Anterior cingulate cortex (tissue), 58 donors: ENCODE measurements at places on chromosomes 6 and 20.

DNA sequence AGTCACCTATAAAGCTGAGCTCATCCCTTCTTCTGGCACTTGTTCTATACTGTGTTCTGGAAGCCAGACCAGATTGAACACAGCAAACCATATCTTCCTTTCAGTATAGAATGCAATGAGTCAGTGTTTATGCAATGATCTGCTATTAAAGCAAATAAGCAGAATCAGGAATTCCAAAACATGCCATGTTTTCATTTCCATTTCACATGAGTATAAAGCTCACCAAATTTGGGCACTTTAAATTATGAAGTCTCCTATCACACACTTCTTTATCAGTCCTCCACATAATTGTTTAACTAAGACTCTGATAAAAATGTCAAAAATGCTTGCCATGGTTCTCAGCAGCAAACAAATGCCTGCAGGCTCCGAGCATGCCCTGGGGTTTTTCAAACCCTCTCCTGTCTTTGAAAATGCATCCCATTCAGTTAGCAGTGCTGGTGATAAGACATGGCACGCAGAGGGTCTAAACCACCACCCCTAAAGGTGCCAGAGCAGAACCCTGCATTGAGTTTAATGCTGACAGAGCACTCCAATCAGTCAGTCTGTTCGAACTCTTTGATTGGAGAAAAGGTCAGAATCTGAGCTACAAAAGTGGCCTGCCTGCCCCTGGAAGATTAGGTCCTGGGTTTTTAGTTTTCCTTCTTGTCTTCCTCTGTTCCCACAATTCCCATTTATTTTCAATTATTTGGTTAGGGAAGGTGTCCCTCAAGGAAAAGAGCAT, 234.1 kb downstream of the GMPR start:
- no peak for DNase-seq

GRCh38 chr6:79718509-79719247, 87.5 kb downstream of the SH3BGRL2 start:
- no peak for DNase-seq

GRCh38 chr20:46483879-46484278, 29.5 kb downstream of the ZNF334 start:
- no peak for DNase-seq

GRCh38 chr6:56961151-56961550, 6.2 kb downstream of the BEND6 start:
- DNase-seq, result no peak

- DNase-seq, result no peak
These were observed 73.7 kb downstream of the LYRM2 start for GRCh38 chr6:89564752-89565427.

DNA sequence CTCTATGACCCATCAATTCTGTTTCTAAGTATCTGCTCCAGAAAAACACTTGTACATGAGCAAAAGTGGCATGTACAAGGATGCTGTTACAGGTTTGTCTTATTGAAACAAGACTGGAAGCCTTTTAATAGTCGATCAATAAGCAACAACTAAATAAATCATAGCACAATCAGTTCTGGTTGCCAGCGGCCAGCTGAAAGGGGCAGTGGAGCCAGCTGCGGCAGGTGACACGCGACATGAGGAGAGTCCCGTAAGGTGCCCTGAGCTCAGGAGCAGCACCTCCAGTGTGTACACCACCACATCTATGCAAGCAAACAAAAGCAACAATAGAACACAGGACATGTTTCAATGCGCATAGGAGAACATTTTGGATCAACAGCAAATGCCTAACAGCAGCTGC, 20.7 kb upstream of the NNAT start:
- no peak for DNase-seq

DNA sequence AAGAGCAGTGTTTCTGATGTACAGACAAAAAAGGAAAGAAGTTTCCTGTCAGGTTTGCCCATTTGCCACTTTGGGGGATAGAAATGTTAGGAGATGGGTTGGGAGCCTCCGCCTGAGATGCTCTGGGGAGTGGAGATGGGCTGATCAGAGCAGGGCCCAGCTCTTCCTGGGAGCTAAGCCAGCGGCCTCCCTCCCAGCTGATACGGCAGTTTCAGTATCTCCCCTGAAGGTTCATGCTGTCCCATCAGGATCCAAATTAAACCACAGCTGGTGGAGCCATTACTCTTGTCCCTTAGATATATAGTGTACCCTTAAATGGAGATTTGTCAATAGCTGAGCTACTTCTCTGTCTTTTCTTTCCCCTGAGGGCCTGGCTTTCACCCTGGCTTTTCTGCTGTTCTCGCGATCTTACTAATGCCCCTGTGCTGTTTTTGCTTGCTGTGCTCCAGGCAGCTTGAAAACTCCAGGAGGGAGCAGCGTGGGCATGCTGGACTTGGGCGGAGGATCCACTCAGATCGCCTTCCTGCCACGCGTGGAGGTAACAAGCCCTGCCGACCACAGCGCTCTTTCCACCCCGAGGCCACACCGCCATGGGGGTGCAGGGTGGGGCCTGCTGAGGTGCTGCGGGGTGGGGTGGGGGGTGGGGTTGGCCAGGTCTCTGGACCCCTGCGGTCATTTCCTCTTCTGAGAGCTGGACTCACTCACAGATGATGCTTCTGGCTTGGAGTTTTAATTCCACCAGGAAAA, 20.9 kb downstream of the ENTPD6 start:
- no peak for DNase-seq

GRCh38 chr6:165245287-165245686, 64.1 kb downstream of the C6orf118 start:
- DNase-seq, result no peak

GRCh38 chr6:41443616-41444525, 102.3 kb upstream of the FOXP4 start:
- DNase-seq, result no peak

DNA sequence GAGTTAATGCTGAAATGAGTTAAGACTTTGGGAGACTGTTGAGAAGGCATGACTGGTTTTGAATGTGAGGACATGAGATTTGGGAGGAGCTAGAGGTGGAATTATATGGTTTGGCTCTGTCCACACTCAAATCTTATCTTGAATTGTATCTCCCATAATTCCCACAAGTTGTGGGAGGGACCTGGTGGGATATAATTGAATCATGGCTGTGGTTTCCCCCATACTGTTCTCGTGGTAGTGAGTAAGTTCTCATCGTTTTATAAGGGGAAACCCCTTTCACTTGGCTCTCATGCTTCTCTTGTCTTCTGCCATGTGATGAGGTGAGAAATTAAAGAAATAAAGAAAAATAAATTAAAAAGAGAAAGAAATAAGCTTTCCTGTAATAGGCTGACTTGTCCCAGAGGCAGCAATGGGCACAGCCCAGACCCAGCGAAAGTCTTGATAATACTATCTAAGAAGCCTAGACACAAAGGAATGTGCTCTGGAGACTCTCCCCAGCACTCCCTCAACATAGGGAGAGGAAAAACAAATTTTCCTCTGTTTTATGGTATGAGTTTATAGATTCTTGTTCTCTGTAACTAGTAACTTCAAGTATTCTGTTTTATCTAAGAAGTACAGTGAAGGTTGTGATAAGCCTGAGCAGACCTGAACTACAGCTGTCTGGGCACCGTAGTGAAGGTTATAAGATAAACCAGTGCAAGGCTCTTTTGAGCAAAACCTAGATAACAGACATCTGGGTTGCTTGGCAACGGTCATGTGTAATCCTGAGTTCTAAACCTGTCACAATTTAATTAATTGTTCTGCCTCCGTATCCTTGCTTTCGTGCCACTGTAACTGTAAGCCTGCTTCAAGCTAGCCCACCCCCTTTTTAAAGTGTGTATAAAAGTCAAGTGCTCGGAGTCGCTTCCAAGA, 88.9 kb upstream of the ECI2 start:
- DNase-seq, result no peak

DNA sequence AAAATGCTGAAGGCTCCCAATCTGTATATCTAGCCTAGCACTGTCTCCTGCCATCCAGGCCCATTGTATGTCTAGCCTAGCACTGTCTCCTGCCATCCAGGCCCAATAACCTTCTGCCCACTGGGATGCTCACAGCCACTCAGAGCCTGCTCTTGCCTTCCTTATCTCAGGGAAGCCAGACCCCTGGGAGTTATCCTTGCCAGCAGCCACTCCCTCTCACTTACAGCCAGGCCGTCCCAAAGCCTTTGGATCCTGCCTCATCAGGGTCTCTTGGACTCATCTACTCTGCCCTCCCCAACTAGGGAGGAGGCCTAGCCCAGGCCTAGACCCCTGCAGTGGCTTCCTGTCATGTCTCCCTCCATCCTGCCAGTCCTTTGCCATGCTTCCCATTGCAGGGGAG, 37.3 kb downstream of the KIF3B start:
- DNase-seq, result no peak

GRCh38 chr6:1435806-1436205, 46.4 kb downstream of the FOXF2 start:
- DNase-seq, result no peak

DNA sequence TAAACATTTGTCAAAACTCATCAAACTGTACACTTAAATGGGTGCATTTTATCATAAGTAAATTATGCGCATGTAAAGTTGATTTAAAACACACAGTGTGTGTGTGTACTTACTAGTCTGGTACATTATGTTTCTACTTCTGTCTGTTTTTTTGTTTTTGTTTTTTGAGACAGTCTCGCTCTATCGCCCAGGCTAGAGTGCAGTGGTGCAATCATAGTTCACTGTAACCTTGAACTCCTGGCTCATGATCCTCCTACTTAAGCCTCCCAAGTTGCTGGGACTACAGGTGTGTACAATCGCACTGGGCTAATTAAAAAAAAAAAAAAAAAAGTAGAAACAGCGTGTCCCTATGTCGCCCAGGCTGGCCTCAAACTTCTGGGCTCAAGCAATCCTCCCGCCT, 23.0 kb upstream of the FKBP5 start:
- no peak for DNase-seq

- DNase-seq, result no peak
These were observed 2.9 kb upstream of the GZF1 start for GRCh38 chr20:23358923-23359593.

- DNase-seq, result no peak
These were observed 8.3 kb upstream of the TTPAL start for GRCh38 chr20:44467289-44467883.

DNA sequence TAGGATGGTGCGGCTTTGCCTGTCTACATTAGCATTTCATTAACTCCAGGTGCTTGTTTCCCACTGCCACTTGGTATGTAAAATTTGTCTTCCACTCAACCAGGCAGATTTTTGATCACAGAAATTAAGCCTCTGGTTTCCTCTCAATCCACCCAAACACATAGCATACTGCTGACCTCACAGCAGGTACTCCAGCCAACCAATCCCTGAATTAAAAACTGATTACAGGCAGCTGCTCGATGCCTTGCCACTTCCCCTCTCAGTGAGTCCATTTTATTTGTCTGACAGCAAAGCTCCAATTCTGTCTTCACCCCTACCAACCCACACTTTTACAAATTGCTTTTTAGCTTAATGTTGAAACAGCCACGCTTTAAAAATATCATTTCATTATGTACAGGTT, 95.2 kb downstream of the PLCB1 start:
- no peak for DNase-seq

GRCh38 chr6:79813854-79814709, 133.3 kb downstream of the ELOVL4 start:
- peak; percentile 37 for DNase-seq

- no peak for DNase-seq
These were observed 6.3 kb upstream of the TGM3 start for GRCh38 chr20:2289475-2289874.

DNA sequence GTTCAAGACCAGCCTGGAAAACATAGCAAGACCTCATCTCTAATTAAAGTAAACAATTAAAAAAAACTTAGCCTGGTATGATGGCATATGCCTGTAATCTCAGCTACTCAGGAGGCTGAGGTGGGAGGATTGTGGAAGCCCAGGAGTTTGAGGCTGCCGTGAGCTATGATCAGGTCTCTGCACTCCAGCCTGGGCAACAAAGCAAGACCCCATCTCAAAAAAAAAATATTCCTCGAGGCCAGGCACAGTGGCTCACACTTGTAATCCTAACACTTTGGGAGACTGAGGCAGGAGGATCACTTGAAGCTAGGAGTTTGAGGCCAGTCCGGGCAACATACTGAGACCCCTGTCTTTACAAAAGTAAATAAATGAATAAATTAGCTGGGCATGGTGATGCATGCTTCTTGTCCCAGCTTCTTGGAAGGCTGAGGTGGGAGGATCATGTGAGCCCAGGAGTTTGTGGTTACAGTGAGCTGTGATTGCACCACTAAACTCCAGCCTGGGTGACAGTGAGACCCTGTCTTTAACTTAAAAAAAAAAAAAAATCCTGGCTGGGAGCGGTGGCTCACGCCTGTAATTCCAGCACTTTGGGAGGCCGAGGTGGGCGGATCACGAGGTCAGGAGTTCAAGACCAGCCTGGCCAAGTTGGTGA, 9.3 kb upstream of the C2 start:
- no peak for DNase-seq

DNA sequence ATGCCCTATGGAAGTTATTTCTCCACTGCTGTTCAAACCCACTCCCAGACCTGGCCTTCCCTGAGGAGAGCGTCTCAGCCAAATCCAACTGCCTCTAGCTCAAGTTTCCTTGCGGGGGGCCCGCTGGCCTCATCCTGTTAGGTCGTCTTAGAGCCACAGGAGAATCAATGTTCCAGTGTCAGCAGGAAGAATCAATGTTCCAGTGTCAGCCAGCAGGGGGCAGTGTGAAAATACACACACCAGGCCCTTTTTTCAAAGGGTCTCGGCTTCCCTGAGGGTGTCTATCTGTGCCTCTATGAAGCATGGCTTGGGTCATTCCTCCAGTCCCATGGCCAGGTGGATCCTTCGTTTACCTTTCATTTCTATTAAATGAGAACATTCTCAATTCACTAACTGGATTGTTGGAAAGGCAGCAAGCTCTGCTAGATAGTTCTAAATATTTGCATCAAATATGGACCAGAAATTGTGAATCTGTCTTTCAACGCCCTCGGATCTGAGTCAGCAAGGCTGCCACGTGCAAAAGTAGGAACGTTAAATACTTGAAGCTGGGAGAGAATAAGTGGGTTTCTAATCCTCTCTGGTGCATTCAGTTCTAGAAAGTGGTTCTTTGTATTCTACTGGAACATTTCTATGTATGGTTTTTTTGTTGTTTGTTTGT, 19.2 kb downstream of the PRND start:
- DNase-seq, result no peak

GRCh38 chr20:237489-237888, 10.4 kb downstream of the DEFB129 start:
- DNase-seq, result no peak

GRCh38 chr6:142683714-142684141, 261.2 kb downstream of the HIVEP2 start:
- DNase-seq, result no peak

DNA sequence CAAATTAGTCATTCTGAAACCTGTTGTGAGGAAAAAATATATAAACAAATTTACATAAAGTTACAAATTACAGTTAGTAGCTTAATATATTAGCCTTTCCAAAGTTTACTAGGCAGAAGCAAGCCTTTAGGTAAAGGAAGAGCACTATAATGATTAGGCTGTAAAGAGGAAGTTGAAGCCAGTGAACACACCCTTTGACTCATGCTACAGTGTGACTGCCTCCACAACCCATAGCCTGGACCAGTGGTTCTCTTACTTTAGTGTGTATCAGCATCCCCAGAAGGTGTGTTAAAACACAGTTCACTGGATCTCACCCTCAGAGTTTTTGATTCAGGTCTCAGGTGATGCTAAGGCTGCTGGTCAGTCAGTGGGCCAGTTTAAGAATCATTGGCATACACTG, 91.4 kb upstream of the DEFB112 start:
- no peak for DNase-seq

- DNase-seq, result no peak
These were observed 54.4 kb downstream of the SNRNP48 start for GRCh38 chr6:7644417-7644816.
